ENCODE measurements at places on chromosomes 5 and 9.

- DNase-seq = no peak
Measured at GRCh38 chr9:105141146-105141975, 103.1 kb upstream of the SLC44A1 start.

- no peak for DNase-seq
Measured at GRCh38 chr5:110790673-110791072, 51.9 kb downstream of the SLC25A46 start.

- DNase-seq = no peak
Measured at GRCh38 chr9:32965999-32966722, 35.3 kb downstream of the APTX start.

- DNase-seq = no peak
Measured at GRCh38 chr9:94899464-94900221, 173.1 kb downstream of the AOPEP start.

DNA sequence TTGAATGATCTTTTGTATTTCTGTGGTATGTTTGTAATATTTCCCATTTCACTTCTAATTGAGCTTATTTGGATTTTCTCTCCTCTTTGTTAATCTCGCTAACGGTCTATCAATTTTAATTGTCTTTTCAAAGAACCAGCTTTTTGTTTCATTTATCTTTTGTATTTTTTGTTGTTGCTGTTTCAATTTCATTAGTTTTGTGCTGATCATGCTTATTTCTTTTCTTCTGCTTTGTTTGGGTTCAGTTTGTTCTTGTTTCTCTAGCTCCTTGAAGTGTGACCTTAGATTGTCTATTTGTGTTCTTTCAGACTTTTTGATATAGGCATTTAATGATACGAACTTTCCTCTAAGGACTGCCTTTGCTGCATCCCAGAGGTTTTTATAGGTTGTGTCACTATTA, 28.4 kb upstream of the SNCAIP start:
- DNase-seq = no peak

DNA sequence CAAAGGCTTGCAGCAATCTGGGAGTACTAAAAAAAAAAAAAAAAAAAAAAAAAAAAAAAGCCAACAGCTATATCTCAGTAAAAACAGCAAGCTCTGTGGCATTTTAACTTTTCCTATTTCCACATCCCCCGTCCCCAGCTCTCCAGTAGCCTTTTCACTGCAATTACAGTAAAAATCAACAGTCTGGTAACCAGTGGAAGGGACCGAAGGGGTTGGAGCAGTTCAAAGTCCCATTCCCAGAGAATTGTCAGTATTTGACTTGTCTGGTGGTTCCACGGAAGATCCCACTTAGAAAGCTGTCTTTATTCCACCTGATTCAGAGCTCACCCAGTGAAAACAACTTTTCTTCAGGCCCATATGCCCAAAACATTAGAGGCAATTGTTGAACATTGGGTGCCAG, 71.8 kb upstream of the ZBTB43 start:
- DNase-seq = no peak

DNA sequence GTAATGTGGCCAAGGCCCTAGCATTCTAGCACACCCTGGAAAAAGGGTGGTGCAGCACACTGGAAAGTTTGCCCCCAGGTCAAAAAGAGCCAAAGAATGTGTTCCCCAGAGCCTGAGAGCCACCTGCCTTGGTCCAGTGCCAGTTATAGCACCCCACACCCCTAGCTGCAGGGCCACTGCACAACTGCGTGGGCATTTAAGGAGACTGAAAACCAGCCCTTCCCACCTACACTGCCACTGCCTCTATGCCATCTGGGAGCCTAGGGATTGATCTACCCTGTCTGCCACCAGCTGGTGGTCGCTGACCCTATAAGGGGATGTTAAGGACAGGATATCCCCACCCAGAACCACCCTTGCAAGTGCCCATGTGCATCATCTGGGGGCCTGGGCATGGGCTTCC, 38.2 kb upstream of the PTPRD start:
- DNase-seq = no peak
